Bronchial epithelial cell (primary cell): ENCODE measurements at places on chromosomes 12 and 14.
A peak's percentile ranks its signal among the peaks of the same experiment; 100 is the strongest.

DNA sequence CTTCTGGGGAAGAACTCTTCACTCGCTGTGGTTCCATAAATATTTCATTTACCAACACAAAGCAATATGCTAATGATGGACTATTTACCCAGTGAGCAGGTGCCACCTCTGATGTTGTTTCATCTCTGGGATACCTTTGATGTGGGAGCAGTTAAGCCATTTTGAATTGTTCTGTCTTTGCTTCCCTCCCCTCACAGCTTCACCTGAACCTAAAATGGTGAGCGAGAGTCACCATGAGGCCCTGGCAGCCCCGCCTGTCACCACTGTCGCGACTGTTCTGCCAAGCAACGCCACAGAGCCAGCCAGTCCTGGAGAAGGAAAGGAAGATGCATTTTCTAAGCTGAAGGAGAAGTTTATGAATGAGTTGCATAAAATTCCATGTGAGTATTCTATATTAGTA lies 352.7 kb downstream of the SYT1 start:
- no peak for DNase-seq

GRCh38 chr14:32332415-32333316 lies 3.6 kb downstream of the AKAP6 start:
- peak; percentile 82 for DNase-seq

GRCh38 chr14:102568115-102568614 lies 24.3 kb upstream of the RCOR1 start:
- DNase-seq = peak; percentile 80

DNA sequence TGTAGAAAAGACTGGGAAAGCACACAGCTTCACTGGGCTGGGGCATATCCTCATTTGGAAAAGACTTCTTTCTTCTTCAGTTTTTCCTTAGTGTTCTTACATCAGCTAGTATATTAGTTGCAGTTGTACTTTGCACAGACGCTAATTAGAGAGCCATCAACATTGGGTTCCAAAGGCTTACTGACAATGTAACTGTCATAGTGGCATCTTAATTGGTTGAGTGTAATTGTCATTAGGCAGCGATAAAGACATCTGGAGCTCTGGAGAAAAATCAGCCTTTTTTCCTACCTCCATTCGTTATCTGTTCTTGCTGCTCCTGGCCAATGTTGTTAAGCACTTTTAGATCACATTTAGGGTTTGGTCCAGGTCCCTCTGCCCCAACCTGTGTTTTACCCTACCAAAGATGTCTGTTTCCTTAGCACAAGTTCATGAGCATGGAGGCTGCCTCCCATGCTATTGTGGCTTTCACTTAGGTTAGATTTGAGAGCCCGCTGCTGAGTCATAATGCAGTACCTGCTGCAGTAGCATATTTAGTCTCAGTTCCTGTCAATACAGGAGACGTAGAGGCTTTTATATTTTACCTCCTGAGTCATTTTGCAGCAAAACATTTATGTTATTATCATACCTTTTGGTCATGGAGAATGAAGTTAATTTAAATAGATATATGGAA lies 49.2 kb downstream of the FBXW8 start:
- DNase-seq = no peak

DNA sequence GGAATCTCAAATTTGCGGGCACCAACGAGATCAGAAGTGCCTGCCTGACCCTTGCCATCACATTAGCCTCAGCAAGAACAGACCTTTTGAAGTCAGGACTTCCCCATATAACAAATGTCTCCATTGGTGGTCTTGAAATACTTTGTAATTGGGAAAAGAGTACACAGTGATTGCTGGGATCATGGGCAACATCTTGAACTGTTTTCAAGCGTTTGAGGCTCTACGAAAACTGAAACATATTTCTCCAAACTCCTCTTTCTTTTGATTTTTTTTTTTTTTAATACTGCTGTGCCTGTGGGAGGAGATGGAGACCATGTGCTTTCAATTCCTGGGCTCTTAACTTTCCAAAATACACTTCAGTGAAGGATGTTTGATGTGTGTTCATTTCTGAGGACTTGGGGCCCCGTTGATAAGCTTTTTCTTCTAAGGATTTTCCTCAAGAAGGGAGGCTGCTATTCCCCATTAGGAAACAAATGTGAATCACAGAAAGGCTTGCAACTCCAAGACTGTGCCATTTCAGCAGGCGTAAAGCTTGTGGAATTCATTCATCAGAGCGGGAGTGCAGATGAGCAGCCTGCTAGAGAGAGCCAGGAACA lies 94.5 kb downstream of the TMEM132C start:
- no peak for DNase-seq

DNA sequence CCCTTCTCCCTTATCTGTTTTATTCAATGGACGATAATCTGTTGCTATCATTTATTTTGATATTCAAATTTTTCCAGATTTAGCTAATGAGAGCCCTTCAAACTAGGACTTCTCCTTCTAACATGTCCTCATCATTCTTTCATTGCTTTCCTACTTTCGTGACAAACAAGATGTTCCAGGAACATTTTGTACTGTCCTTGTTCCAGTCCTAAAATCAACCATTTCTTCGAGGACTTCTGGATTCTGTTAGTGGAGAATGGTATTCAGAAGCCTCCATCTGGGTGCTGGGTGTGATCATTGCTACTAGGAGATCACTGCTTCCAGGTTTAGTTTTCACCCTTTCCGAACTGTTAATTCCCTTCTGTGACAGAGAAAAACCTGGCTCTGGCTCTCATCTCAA lies 29.5 kb upstream of the FBXO34 start:
- DNase-seq = no peak

DNA sequence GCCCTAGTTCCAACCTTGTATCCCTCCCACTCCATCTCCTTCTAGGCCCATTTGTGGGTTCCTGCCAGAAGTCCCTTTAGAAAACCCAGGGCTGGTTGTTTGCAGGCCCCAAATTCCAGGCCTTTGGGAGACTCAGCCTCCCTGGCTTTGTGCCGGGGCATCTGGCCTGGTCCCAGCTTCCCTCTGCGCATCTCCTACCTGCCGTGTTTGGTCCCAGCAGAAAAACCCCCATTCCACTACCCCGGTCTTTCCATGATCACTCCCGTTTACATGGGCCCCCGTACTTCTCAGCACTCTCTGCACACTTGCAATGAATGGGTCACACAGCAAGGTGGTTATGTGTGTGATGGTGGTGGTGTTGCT lies 15.3 kb downstream of the KMT5A start:
- DNase-seq = no peak

DNA sequence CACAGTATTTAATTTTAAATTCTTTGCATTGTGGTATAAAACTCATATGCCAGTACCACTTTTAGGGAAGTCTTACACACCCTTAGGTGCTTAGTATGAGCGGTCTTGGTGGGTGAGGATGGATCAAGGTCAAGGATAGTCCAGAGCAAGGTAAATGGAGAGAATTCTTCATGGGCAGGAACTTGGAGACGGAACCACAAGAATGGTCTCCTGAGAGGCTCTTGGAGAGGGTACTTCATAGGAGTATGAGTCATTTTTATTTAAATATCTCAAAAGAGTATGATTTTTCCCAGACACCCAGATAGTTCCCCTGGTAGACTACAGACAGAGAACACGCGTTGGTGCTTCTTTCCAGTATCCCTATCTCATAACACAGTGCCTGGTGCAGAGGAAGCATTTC lies 21.9 kb downstream of the HSPB8 start:
- no peak for DNase-seq

DNA sequence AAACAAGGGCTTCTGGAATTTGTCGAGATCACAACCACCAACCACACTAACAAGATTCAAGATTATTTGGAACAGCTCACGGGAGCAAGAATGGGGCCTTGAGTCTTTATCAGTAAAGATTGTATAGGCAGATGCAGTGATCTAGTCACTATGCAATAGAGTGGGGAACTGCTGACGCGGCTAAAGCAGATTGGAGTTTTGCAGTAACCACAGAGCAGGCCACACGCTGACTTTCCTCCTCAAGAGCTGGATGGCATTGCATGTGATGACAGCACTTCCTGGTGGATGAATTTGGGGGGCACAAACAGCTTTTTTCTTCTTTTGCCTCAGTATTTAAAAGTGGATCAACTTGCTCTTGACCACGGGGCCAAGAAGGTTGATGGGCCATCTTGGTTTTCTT lies 46.0 kb downstream of the KCNK13 start:
- DNase-seq = no peak

DNA sequence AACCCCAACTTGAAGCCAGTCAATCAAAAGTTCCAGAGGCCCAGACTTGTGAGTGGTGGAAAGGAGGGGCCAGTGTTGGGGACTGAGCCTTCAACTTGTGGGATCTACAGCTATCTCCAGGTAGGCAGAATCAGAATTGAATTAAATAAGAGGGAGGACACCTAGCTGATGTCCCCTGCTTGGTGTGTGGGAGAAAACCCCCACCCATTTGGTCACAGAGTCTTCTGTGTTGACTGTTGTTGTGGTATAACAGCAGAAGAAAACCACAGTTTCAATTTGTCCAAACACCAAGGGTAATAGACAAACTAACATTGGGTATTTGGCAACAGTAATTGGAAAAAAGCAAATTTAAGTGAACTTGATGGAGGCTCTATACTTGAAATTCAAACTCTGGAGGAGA lies 3.4 kb upstream of the GCH1 start:
- no peak for DNase-seq

GRCh38 chr12:91926848-91927247 lies 218.8 kb downstream of the BTG1 start:
- DNase-seq = peak; percentile 88

- DNase-seq = no peak
Observed at GRCh38 chr12:51323966-51324895, at the start of gene BIN2. Gene BIN2, minus strand, starts transcription at chr12:51324174. Its CDS starts 72 bp downstream, at chr12:51324102.

DNA sequence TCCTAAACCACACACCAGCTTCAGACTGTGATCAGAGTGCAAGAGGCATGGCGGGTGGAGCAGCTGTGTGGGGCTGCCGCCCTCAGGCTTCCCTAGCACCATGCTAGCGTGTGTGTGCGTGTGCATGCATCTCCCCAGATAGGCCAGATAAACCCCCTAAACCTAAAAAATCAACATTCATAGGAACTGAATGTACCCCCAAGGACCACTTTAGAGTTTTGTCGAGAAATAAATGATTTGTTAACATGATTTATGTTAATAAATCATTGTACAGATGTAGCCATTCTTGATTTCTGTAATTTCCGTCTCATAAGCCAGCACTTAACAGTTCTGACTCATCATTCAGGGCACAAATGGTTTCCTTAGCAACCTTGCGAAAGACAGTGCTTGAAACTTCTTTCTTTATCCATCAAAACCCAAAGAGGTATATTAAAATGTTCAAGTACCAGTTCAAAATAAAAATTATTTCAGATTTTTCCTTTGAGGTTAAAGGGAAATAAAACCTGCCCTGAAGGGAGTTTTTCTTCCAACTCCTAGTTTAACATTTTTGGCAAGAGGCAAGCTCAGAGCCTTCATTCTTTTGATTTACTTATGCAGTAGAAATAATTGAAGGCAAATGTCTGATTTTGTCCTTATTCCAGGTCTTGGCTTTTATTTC lies 206.2 kb upstream of the RGS6 start:
- peak; percentile 77 for DNase-seq

DNA sequence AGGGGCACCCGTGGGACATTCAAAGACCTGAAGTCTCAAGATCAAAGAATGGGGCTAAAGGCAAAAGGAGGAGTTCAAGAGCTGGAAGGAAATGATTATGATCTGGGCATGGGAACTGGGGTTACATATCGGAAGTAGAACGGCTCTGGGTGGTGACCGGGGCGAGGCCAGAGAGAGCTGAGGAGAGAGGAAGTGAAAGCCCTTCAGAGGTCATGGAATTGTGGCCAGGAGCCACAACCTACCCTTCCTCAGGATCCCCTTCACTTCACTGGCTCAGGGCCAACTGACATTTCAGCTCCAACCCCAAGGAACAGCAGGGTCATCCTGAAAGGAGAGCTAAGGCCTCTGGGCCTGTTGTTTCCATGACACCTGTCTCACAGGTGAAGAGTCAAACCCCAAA lies 57.8 kb downstream of the GALNT16 start:
- no peak for DNase-seq

GRCh38 chr12:107494331-107494730 lies 191.3 kb upstream of the PWP1 start:
- DNase-seq = no peak

DNA sequence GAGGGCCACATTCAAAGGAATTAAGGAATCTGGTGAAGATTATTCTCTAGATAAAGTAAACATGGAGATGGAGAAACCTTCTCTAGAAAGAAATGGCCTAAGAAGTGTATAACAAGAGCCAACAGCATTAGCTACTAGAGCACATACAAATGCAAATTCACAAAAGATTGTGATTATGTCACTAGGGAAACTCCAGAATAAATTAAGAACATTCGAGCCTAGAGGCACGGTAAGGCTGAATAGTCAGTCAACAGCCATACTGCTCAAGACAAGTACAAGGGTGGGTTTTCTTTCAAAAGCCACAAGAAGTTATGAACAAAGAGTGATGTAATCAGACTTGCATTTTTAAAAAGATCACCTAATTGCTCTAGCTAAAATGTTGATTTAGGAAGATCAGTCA lies 25.4 kb downstream of the PPP4R3A start:
- DNase-seq = no peak

DNA sequence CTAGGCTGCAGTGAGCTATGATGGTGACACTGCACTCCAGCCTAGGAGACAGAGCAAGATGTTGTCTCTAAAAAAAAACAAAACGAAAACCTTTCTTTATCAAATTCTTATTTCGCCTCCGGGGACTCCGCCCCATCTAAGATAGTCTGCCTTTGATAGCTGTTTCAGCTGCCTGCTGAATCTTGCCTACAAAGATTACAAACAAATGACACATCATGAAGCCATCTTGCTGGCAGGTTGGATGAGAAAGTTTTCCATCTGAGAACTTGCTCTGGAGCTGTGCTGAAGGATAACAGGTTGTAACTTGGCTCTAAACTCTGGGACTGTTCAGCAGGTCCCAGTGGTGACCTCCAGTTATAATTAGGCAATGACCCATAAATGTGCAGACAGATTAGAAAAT lies 41.8 kb upstream of the AEBP2 start:
- DNase-seq = peak; percentile 98

GRCh38 chr12:50557421-50557820 lies 52.6 kb downstream of the DIP2B start:
- no peak for DNase-seq

- DNase-seq = no peak
Observed at GRCh38 chr14:54567224-54567638, 303 bp downstream of the SAMD4A start.

GRCh38 chr14:101217616-101218371 lies 314.3 kb upstream of the RTL1 start:
- DNase-seq = no peak

GRCh38 chr14:21014761-21015190 lies 10.1 kb downstream of the NDRG2 start:
- DNase-seq = peak; percentile 75

DNA sequence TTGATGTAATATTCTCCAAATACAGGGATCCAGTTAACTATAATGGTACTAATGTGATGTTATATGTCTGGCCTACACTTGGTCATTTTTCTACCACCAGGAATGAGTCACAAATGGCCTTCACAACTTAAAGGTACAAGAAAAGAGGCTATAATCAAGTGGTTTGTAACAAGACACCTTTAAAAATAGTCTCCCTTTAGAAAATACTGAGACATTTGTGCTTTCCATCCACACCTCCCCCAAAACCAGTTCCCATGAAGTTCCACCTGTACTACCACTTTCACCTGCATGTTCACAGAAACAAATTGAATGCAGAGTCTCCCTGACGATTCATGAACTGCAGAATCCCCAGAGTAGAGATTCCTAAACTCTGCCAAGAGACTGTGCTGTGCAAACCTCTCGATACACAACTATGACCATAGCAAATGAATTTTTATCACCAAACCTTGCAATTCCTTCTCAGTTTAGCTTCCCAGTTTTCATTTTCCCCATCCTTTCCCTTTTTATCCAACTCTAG lies 6.0 kb downstream of the BTG1 start:
- DNase-seq = peak; percentile 52
